ENCODE measurements at places on chromosomes 3 and 15.

GRCh38 chr3:31966978-31967591 lies 14.0 kb downstream of the OSBPL10 start:
- no peak for DNase-seq

- DNase-seq: no peak
Observed at GRCh38 chr15:77895742-77896141, 181.8 kb downstream of the TBC1D2B start.

DNA sequence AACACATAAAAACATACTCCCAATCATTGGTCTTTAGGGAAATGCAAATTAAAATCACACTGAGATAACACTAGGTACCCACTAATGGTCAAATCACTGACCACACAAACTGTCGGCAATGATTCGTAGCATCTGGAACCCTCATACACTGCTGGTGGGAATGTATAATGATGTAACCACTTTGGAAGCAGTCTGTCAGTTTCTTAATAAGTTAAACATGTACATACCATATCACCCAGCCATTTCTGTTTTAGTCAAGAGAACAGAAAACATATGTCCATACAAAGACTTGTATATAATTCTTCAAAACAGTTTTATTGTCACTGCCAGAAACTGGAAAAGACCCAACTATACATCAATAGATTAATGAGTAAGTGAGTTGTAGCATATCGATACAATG lies 63.3 kb upstream of the LRRC3B start:
- DNase-seq: no peak

GRCh38 chr3:159458010-159458409 lies 530.6 kb upstream of the IL12A start:
- DNase-seq: no peak

GRCh38 chr15:54374184-54374952 lies 396.1 kb downstream of the UNC13C start:
- no peak for DNase-seq

DNA sequence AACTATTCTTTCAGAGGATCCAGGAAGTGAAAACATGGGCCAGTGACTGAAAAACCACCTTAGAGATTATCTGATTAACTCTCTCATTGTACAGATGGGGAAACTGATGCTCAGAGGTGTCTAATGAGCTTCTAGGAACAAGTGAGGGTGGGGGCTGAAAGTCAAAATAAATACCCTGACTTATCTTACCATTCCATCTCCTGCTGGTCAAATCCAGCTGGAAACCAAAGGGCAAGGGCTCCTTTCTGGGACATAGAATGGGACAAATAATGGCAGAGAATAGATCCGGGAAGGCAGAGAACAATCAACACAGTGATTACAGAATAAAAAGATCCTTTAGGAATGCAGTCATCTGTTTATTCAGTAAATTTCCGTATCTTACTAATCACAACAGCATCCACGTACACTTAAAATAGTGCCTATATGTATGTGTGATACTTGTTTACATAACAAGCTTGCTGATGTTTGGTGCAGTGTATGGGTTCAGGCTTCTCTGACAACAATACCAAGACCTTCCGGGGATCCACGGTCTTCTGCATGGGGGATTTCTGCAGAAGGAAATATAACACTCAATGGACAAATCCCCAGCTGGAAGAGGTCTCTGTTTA lies 173.2 kb downstream of the THSD4 start:
- no peak for DNase-seq

- no peak for DNase-seq
Observed at GRCh38 chr15:94991718-94992117, 760.4 kb downstream of the MCTP2 start.

- no peak for DNase-seq
Observed at GRCh38 chr15:76032046-76032445, 19.8 kb upstream of the NRG4 start.

GRCh38 chr3:107600780-107601179 lies 78.0 kb downstream of the BBX start:
- no peak for DNase-seq

DNA sequence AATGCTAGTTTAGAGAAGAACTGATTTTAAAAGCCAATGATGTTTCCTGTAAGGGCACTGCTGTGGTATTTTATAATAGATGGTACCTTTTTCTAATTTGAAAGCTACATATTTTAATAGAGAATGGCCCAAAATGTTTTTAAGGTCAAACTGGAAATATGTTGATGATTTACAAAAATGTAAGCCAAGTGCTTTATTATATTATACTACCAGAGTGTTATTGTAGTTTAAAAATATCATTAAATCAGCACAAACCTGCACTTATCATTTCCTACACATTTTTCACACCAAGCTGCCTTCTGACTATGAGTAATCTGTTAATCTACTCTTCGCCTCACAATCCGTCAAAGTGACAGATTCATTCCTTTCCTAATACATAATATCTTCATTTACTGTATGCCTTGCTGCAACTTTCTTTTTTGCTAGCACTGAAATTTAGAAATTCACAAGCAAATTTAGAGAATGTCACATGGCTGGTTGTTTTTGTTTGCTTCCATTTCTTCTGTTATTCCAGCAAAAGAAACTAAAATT lies 126.4 kb upstream of the FAM3D start:
- no peak for DNase-seq

- no peak for DNase-seq
Observed at GRCh38 chr3:70744536-70744935, 432.1 kb upstream of the MDFIC2 start.

GRCh38 chr3:38257583-38257982 lies 8.0 kb upstream of the SLC22A13 start:
- no peak for DNase-seq

DNA sequence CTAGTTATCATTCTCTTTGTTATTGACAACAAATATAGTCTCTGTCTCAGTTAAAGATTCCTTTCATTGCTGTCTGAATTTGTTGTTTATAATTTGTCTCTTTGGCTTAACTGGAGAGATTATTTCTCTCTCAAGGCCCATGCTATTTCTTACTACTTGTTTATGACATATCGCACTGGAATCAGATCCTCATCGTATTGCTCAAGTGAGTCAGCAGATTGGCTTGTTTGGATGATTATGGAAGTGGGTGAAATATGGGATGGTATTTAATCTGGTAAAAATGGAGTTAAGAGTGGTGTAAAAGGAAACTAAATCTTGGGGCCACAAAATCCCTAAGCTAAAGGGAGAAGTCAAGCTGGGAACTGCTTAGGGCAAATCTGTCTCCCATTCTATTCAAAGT lies 613.1 kb downstream of the SI start:
- no peak for DNase-seq

- DNase-seq: no peak
Observed at GRCh38 chr3:184360929-184361531, 375 bp downstream of the CLCN2 start.

- DNase-seq: no peak
Observed at GRCh38 chr3:21876782-21877181, 125.8 kb upstream of the ZNF385D start.

- no peak for DNase-seq
Observed at GRCh38 chr3:27680517-27681246, 41.4 kb downstream of the EOMES start.

- no peak for DNase-seq
Observed at GRCh38 chr3:189848395-189849040, 217.3 kb downstream of the TP63 start.

- DNase-seq: no peak
Observed at GRCh38 chr3:155785662-155786295, 20.3 kb downstream of the C3orf33 start.

DNA sequence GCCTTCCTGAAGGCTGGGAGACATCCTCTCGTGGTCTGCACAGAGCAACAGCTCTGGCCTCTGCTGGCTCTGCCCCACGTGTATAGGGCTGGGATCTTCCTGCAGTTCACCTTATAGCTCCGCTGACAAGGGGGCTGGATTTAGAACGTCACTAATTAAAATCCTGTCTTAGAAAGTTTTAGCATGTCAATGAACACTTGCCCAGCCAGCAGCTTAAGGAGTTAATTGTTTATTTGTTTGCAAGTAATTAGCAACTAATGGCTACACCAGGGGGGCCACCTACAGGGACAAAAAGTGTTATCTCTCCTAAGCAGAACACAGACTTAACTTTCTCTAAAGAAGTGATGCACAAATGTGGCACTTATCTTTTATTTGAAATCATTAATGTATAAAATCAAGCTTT lies at the start of gene HESX1:
Gene HESX1 (minus strand): TSS at position 84 of the 403 bp plus-strand sequence. CDS start 60 bp downstream, at position 24.
- DNase-seq: no peak

DNA sequence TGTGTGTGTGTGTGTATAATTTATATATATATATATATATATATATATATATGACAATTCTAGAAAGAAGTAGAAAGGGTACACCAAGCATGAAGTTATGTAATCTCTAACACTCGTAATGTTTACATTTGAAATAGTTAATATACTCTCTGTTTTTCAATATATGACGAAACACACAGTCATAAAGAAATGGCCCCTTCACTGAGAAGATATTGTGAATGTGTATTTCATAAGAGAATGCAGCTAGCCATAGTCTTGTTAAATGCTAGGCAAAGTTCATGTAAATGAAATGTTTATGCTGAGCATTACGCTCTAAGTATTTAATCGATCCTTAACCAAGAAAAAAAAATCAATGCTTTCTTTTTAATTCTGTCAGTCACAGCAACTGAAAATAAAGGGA lies 154.7 kb upstream of the TSPAN3 start:
- DNase-seq: no peak

DNA sequence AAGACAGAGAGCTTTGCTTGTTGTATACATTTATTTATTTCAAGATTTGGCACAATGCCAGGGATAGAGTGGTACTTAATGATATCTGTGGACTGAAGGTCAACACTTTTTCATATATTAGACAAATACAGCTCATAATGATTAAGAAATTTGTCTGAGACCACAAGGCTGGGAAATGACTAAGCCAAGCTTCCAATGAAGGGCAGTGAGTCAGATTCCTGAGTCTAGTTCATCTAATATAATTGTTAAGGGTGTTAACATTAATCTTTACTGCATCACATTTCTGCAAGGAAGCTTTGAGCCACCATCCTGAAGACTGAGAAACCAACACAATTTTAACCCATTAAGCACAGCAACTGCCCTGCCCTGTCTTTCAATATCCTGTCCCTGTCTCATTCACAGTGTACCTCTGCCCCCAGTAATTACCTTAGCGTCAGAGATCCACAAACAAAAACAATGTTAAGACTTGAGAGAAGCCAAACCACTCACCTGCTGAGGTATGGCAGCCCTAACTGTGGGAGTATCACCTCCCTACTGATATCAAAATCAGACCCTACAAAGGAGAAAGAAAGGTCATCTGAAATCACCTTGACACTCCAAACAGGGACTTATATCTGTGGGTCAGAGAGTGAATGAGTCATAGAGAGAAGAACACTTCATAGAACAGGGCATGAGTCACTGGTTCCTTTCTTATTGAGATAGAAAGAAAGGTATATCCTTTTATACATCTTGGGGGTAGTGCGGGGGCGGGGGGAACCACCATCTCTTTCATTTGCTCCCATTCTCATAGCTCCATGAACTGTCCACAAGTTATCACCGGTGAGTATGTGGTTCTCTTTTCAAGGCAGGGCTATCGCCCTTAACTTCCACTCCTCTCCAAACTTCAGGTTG lies 74.7 kb downstream of the MAGI1 start:
- peak; percentile 58 for DNase-seq

DNA sequence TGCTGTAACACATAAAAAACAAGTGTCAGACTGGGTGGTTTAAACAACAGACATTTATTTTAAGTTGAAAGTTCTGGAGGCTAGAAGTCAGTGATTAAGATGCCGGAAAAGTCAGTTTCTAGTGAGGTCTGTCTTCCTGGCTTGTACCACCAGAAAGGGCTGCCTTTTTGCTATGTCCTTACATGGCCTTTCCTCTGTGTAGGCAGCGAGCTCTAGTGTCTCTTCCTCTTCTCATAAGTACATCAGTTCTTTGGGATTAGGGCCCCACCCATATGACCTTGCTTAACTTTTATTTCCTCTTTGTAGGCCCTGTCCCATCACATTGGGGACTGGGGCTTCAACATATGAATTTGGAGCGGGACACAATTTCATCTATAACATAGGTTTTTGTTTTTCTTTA lies 128.0 kb downstream of the BBX start:
- DNase-seq: no peak

GRCh38 chr3:196414469-196414868 lies 17.8 kb downstream of the UBXN7 start:
- no peak for DNase-seq

GRCh38 chr3:130828948-130829947 lies 64.6 kb upstream of the ATP2C1 start:
- no peak for DNase-seq

DNA sequence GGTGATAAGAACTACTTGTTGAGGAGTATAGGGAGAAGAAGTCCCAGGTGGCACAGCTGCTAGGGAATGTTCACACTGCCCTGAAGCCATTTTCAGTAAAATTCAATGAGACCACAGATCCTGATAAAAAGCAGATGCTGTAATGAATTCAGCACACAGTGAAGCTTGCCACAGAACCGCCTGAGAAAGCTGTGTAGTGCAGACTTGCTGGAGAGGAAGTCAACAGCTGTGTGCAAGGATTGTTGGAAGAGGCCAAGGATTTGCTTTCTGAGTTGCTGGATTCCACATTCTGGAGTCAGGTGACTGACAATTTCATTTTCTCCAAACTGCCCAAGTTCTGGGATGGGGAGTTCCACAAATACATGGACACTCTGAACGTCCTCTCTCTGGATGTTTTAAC lies 70.9 kb downstream of the ANP32A start:
- DNase-seq: no peak

DNA sequence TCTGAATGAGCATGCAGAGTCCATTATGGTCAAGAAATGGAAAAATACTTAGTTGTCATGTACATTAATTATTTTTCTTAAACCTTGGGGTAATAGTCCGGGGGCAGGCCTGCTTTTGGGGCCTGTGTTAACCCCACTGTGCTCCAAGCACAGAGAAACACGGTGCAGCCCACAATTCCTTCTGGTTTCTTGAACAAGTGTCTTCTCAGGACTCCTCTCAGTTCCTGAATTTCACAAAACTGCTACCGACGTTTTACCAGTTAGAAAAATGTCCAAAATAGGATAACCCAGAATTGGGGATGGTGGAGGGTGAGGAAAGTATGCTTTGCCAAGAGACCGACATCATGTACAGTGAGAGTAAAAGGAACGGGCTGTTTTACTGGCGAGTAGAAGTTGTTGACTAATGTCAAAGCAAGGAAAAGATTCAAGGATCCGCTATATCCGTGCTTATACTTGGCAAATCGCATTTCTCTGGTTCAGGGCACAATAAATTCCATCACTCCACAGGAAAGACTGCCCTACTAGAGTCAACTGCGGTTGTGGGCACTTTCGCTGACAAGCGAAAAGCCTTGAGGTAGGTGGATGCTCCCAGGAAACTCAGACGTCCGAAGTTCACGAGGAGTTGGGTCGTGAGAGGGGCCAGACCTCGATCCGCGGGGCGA lies 495 bp upstream of the NXPE3 start:
- DNase-seq: no peak

- no peak for DNase-seq
Observed at GRCh38 chr3:135964160-135964955, 1.2 kb upstream of the PPP2R3A start.

GRCh38 chr3:53704363-53704725 lies 141.9 kb downstream of the CHDH start:
- DNase-seq: no peak

All from activated CD4-positive, alpha-beta T cell treated with anti-CD3 and anti-CD28 coated beads, Interleukin-2, amount 50 U/mL, for 48 hours (primary cell).